ENCODE measurements at places on chromosomes 5 and 9.

GRCh38 chr9:108517651-108518365 lies 338.0 kb downstream of the ACTL7B start:
- no peak for DNase-seq

DNA sequence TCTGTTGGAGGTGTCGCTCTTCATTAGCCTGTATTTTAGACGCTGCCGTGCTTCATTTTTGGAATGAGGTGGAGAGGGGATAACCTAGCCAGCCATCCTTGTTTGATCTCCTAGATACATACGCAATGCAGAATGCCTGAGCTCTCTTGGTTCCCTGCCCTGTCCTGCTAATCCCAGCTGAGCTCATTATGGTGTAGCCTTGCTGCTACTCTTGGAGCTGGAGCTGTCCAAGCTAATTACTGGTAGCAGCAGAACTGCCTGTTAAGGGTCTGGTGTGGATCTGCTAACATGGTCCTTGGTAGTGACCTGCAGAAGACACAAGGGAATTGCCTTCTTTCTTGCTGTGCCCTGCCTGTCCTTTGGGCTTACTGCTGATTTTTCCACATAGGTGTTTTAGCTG lies 207.9 kb downstream of the CNTLN start:
- no peak for DNase-seq

DNA sequence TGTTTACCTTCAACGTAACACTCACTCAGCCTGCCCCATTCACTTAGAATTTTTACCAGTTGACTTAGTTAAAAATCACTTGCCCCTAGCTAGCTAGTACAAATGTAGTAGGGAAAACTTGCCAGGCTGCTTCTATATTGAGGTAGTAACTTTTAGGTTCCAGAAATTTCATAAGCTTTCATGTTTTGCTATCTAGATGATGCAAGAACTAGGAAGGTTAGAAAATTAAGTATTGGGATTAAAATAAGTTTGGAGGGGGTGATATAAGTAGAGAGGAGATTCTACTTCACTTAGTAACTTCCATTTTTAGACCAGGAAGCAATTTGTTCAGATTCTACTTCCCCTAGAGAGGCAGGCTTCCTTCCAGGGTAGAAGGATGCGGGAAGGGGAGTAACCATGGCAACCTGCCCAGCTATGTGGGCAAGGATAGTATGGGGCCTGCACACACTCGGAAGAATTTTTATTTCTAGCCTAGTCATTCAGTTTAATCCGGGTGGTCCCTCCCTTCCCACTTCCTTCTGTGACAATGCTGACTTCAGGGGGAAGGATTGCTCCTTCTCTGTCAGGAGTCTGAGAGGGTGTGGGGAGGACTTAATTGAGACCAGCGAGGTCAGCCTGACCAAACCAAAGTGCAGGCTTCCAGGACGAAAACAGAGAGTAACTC lies 4.2 kb downstream of the DAB2 start:
- no peak for DNase-seq

- DNase-seq = no peak
Observed at GRCh38 chr9:35798658-35799374, 7.4 kb downstream of the NPR2 start.

GRCh38 chr5:109199289-109199688 lies 210.5 kb downstream of the PJA2 start:
- no peak for DNase-seq

DNA sequence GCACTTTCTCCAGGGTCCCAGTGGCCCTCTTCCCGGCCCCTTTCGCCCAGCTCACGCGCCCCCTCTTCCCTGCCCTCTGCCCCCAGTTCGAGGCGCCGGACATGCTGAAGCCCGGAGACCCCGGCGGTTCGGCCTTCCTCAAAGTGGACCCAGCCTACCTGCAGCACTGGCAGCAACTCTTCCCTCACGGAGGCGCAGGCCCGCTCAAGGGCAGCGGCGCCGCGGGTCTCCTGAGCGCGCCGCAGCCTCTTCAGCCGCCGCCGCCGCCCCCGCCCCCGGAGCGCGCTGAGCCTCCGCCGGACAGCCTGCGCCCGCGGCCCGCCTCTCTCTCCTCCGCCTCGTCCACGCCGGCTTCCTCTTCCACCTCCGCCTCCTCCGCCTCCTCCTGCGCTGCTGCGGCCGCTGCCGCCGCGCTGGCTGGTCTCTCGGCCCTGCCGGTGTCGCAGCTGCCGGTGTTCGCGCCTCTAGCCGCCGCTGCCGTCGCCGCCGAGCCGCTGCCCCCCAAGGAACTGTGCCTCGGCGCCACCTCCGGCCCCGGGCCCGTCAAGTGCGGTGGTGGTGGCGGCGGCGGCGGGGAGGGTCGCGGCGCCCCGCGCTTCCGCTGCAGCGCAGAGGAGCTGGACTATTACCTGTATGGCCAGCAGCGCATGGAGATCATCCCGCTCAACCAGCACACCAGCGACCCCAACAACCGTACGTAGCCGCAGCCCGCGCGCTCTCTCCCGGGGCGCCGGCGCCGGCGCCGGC lies 1.0 kb downstream of the PRDM6 start:
- no peak for DNase-seq

DNA sequence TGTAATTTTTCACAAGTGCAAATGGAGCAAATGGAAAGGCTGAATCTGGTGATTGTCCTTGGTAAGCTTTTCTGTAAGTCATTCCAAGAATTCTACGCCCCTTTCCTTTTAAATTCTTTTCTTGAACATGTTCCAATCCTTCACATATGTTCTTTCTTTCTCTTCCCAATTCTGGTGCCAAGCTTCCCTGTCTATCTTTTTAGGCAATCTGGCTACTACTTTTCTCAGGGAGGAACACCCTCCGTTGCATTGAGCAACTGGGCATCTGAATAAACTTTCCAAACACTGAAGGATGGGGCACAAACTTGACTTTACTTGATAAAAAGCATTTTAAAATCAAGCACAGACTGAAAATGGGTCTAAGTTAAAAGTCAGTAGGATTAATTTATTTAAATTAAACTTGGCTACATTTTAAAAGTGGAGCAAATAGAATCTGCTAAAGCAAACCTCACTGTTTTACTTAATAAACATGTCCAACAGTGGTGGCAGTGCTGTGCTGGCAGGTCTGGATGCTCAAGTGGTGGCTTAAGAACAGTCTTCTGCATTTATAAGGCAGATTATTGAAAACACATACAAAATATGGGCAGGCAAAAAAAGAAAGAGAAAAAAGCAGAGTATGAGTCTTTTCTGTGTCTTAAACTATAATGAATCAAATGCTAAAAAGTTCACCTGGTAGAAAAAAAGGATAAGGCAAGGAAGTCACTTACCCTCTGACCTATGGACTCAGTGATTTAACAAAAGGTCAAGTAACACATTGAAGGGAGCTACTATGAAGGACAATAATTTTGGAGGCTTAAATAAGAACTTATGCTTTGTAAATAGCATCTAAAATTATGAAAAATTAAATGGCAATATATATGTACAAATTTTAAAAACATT lies 5.4 kb downstream of the ELL2 start:
- no peak for DNase-seq

DNA sequence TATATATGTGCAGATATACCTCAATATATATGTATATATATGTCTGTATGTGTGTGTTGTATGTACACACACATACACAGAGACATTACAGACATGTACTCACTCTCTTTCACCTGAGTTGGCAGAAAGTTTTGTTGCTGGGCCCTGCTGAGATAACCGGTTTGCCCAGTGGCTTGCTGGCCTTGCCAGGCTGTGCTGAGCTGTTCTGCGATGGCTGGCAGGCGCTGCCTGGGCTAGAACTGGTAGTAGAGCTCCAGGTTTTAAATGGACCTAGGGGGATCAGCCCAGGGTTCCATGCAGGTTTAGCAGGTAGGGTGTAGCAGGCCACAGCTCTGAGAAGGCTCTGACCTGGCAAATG lies 394.3 kb downstream of the GADD45G start:
- no peak for DNase-seq

GRCh38 chr9:113543982-113544303 lies 80.4 kb downstream of the RGS3 start:
- DNase-seq = no peak

DNA sequence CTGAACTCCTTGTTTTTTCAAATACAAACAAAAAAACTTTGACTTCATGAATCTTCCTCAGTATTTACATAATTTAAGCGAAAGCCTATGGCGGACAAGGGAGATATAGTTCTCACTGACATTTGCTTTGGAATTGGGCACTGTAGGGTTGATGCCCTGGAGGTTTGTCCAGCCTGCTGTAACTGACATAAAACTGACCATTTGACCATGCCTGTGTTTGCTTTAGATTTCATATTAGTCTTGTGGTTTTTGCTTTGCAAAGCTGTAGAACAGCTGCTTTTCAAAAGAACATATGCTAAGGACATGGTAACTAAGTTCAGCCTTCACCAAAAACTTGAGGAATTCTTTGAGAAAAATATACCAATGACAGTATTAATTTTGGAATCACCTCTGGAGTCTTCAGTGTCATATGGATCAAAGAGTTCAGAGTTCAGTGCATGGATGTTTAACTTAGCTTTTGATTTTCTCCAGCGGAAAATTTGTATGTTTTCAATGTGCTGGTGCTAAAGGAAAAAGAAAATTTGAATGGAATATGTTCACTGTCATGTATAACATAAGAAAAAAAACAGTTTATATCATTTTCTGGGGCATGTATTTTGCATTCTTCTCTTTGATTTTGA lies 1013.1 kb downstream of the NR2F1-AS1 start:
- no peak for DNase-seq

DNA sequence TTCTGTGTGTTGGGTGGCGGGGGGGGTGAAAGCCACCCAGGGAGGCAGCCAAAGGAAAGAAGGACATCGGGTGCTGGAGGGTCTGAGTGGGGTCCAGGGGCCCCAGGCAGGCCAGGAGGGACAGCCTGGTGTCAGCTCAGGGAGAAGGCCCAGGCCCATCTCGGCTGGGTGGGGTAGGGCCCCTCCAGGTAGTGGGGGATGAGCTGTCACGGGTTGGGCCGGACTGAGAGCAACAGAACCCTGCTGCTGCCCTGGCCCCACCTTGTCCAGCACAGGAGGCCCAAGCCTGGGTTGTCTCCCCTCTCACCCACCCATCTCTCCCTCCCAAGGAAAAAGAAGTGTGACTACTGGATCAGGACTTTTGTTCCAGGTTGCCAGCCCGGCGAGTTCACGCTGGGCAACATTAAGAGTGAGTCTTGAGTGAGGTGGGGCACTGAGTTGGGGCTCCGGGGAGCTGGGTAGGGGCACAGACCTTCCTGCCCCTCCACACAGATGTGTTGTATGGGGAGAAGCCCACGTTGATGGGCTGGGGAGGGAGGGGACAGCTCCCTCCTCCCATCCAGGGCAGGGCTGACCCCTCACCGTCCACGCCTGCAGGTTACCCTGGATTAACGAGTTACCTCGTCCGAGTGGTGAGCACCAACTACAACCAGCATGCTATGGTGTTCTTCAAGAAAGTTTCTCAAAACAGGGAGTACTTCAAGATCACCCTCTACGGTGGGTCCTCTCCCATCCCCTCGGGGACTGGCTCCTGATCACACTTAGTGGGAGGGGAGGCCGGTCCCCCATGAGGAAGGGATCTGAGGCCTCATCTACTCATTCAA lies 2.3 kb downstream of the LCN2 start:
- DNase-seq = no peak

- peak; percentile 54 for DNase-seq
Observed at GRCh38 chr9:36993933-36994764, 39.9 kb downstream of the PAX5 start.

DNA sequence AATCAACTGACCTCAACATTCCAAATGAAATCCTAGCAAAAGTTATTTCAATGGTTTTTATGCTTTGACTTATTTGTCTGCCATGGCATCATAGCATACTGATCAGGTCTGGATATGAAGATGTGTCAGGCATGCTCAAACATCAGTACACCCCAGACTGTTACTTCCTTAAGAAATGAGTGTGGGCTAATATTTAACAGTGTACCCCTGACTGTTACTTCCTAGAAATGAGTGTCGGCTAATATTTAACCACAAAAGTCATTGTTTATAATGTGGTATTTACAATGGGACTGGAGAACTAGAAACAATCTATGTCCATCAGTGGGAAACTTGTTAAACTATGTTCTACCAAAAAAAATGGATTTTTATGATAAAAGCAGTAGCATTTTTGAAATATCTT lies 38.1 kb upstream of the HNRNPA0 start:
- DNase-seq = no peak

- DNase-seq = no peak
Observed at GRCh38 chr9:100072805-100073204, 26.0 kb downstream of the ERP44 start.

DNA sequence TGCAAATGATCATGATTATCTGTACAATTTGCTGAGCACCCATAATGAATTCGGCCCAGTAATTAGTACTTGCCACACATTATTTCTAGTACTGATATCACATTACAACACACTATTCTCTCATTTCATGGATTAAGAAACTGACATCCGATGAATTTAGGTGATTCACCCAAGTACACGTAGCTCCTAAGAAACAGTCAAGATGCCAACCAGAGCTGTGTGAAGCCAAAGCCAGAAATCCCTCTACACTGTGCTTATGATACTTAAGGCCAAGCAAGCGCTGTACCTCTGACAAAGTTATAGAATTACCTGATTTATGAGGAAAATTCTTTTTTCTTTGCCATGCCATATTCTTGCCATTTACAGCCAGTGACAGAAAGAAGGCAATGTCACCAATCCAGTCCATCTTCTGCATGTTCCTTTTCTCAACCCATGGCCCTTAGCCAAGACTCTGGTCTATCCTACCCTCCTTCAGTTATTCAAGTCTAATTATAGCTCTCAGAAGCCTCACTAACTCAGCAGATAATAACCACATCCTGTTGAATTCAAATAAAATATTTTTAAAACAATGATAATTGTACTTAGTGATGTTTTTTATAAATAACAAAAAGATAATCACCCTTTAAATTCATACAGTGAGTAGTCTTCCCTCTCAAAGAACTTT lies 74.3 kb upstream of the PTGER4 start:
- DNase-seq = no peak

GRCh38 chr5:73625944-73626811 lies at the start of gene ARHGEF28:
Gene ARHGEF28 (plus strand): TSS chr5:73626196. CDS start chr5:73684852, 58,656 bp downstream.
- DNase-seq = peak; percentile 46

DNA sequence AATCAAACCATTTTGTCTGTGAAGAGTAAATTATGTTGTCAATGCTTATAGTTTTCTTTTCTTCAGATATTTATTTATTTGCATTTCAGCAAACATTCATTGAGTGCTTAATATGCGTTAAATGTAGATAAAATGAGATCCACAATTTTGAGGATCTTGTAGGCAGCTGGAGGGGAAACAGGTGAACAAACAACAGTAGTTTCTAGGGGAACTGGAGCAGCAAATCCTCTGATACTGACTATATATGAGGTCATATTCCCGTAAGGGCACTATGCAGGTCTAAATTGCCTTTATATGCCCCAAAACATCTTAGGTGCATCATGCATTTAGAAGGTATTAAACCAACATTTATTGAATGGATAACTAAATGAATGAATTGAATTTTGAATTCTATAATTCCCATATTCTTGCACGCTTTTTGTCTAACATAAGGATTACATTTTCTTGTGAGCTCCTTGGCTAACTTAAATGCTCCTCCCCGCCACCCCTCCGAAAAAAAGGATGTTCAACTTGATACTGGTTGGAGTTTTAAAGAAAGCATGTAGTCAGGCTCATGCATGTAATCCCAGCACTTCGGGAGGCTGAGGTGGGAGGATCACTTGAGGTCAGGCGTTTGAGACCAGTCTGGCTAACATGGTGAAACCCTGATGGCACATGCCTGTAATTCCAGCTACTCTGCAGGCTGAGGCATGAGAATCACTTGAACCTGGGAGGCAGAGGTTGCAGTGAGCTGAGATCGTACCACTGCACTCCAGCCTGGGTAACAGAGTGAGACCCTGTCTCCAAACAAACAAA lies 299.8 kb downstream of the TMEM38B start:
- DNase-seq = no peak

- no peak for DNase-seq
Observed at GRCh38 chr5:172856336-172856735, 22.3 kb downstream of the ERGIC1 start.
